ENCODE measurements at places on chromosomes 5 and 9.

GRCh38 chr5:74226716-74227485 lies 413.6 kb downstream of the ENC1 start:
- no peak for DNase-seq

DNA sequence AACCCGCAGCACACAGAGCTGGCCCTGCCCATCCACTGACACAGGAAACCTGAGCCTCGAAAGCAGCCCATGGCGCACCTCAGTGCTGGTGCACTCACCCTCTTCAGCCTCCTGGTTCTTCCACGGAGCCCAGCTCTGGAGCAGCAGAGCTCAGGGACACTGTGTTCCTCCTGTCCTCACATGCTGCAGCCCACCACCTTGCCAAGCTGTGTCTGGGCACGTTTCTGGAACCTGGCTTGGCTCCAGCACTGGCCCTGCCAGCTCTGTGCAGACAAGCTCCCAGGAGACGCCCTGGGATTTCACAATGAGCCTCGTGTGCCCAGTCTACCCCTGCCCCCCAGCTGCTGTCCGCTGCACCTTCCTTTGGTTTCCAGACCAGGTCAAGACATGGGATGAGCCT lies 119.5 kb downstream of the SYK start:
- DNase-seq: no peak

DNA sequence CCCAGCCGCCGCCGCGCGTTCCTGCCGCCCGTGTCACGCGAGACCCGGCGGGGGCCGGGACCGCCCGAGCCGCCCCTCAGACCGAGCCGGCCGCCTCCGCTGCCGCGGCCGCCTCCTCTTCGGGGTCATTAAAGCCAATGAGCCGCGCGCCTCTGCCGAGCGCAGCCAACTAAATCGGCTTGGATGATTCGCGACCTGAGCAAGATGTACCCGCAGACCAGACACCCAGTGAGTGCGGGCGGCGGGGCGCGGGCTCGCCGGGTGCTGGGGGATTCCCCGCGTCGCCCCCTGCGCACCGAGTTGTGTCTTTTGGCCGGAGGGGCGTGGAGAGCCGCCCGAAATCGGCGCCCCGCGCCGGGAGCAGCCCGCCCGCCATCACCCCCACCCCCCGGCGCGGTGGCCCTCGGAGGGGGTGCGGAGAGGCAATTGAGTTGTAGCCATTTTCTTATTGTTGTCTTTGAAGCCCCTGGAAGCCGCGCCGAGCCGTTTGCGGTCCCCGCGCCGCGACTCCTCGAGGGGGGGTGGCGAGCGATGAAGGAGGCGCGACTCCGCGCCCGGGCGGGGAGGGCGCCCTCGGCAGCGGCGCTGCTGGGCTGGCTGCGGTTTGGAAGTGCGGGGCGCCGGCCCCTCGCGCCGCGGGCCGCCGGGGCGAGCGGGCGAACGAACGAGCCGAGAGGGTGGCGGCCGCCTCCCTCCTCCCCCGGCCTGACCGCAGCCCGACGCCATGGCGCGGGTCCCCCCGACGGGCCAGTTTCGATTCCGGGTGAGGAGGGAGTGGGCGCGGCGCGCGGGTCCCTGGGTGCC lies 1.0 kb downstream of the TLE4 start:
- DNase-seq: peak; percentile 27

DNA sequence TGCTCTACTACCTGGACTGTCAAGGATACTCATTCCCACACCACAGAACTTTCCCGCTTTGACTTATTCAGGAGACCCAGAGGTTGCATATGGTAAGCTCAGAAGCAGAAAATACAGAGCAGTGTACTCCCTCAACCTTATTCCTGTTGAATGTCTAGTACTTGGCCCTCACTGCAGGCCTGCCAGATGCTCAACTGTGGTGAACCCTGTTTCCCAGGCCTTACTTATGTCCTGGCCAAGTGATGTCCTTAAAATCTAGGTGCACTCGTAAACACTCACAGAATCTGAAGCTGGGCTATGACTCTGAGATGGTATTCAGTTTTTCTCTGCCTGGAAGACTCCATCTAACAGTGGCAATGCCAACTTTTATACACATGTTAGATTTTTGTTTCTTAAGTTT lies 21.0 kb downstream of the DIAPH1 start:
- no peak for DNase-seq

DNA sequence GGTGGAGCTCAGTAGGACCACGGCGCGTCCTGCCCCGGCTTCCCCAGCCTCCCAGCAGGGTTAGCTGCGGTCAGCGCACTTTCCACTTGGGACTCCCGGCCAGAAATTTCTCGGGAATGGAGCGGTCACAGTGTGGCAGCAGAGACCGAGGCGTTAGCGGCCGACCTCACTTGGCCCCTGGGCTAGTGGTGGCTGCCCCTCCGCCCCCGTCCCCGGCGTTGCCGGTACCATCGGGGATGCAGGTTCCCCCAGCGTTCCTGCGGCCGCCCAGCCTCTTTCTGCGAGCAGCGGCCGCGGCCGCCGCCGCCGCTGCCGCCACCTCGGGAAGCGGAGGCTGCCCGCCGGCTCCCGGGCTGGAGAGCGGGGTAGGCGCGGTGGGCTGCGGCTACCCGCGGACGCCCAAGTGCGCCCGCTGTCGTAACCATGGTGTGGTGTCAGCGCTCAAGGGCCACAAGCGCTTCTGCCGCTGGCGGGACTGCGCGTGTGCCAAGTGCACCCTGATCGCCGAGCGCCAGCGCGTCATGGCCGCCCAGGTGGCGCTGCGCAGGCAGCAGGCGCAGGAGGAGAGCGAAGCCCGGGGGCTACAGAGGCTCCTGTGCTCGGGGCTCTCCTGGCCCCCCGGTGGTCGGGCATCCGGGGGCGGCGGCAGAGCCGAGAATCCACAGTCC lies 460 bp downstream of the DMRTA1 start:
- no peak for DNase-seq

GRCh38 chr5:56317923-56318561 lies 84.9 kb upstream of the ANKRD55 start:
- no peak for DNase-seq

DNA sequence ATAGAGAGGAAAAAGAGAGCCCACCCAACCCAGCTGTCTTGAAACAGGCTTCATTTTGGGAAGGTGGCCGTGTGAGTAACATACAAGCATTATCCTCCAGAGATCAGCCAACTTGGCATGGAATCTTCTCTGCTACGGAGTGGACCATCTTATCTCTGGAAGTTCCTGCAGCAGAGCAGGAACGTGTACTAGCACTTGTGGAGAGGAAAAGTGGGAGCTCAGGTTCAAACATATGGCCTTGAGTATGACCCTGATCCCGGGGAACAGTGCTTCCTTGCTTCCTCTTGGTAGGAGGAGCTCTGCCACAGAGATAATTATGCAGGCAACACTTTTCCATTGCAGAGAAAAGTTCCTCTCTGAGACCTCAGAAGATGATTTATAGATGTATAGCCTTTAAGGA lies 490.4 kb upstream of the ACO1 start:
- DNase-seq: no peak

- DNase-seq: no peak
These were observed 56.3 kb downstream of the SLC24A2 start for GRCh38 chr9:19732441-19732951.

DNA sequence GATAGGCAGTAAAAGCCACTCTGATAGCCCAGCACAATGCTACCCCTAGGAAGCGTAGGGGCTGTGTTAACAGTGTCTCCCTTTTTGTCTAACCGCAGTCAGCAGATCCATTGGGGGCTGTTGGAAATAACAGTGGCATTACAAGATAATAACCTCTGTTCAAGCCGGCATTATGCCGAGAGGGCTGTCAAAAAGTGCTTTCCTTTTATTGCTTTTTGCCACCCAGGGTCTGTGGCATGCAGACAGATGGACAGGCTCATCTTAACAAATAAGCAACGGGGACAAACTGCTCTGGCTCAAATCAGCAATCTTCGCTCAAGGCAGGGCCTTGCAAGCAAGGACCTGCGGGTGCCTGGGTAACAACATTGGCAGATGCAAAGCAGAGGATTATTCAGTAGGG lies 123.3 kb downstream of the TLR4 start:
- no peak for DNase-seq

GRCh38 chr5:155773680-155774079 lies 553.3 kb upstream of the SGCD start:
- DNase-seq: no peak

GRCh38 chr5:179292681-179293635 lies 52.3 kb downstream of the ADAMTS2 start:
- no peak for DNase-seq

- no peak for DNase-seq
These were observed 476.8 kb downstream of the LRRC70 start for GRCh38 chr5:63055421-63055820.

DNA sequence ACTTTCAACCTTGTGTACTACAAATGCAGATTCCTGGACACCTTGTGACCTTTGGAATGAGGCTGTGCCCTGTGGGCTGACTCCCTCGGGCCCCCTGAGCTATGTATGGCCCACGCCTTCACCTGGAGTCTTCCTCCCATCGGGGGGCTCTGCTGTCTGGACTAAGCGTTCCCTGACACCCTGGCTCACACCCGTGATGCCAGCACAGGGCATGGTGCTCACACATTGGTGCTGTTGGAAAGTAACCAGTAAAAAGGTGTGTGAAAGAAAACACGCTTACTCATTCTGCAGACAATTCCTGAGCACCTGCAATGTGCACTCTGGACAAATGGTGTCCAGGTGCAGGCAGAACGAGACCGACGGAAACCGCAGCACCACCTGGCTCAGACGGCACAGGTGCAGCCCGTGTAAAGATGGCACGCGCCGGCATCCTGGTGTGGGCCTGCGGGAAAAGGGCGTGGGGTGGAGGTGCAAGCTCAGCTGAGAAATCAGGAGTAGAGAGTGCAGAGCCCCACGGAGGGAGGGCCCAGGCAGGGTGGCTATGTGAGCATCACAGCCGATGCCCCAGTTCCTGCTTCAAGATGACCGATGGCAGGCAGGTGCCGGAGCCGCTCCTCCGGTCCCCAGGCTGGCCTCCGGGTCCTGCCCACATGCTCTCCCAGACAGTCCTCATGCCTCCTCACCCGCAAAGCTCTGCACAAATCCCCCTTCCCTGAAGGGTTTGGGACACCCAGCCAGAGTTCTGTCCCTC lies 11.0 kb downstream of the LPCAT1 start:
- DNase-seq: no peak

GRCh38 chr9:122252796-122253195 lies 11.8 kb downstream of the RBM18 start:
- DNase-seq: no peak

DNA sequence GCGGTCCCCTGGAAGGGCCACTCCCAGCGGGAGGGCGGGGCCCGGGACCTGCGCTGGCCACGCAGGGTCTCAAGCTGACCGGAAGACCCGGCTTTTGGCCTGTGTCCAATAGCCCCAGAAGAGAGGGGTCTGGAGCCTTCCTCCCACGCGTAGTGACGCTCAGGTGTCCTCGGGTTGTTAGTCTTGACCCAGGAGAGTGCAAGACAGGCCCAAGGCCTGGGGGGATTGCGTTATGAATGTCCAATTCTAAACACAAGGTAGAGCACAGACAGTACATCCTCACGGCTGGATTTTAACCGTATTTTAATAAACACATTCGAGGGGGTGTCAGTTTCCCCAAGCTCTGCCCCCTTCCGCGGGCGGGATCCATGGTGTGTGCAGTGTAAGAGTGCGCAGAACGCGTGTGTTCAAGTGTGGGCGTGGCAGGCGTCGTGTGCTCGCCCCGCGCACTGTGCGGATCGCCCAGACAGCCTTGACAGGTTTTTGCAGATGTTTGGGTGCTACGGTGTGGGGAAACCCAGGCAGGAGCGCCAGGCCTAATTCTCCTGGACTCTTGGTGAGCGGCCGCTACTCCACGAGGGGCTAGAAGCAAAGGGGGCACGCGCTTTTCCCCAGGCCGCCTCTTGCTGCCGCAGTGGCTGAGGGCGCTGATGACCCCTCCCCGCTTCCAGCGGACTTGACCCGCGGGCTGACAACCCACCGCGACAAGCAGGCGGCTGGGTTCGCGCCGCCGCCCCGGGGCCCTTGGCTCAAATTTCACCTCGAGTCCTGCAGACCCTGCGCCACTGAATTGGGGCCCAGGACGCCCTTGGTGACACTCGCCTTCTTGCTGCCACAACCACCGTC lies 6.1 kb upstream of the DMRT3 start:
- DNase-seq: no peak

DNA sequence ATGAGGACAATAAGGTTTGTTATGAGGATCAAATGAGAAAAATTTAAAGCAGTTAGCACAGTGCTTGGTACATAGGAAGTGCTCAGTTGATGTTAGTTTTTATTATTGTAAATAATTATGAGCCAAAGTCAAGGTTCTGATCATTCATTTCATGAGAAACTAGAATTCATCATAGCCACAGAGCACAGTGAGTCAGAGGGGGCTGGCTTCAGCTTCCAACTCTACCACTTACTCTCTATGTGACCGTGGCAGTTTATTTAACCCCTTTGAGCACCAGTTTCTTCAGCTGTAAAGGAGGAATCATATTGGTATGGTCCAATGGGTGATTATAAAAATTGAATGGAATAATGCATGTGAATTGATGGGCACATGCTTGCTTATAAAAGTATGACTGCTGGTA lies 39.4 kb downstream of the KLHL3 start:
- DNase-seq: peak; percentile 6

GRCh38 chr9:134392900-134393299 lies 66.6 kb downstream of the RXRA start:
- no peak for DNase-seq

DNA sequence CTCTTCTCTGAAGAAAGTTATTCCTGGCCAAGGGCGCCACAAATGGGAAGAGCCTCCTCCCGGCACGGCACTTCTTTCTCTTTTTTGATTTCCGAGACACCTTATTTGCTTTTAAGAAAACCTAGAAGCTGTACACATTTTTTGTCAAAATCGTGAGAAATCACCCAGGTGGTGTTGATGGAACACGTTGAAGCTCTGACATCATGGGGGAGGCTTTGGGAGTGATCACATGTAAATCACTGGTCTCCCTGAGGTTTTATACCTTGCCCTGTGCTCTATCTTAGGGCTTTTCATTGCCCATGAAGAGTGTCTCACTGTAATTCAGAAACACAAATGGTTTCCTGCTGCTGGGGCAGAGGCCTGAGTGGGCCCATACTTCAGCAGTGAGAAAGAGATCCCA lies 27.4 kb downstream of the SLC36A1 start:
- no peak for DNase-seq

- no peak for DNase-seq
These were observed 66.6 kb upstream of the HAND1 start for GRCh38 chr5:154544646-154545045.

DNA sequence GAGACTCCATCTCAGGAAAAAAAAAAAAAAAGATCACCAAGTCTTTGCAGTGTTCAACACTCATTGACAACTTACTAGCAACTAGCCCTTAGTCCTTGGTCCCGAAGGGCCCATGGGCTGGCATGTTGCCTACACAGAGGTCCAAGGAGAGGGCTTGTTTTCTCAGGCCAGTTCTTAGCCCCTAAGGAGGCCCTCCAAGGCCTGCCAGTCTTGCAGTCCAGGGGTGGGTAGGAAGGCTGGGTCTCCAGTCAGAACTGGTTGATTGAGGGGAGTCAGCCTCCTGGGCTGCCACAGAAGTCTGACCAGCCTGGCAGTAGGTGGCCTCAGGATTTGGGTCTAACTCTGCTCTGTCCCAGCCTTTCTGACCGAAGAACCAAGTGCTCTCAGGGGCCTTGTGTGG lies 32.7 kb downstream of the IER5L start:
- DNase-seq: no peak

Data from stimulated activated CD4-positive, alpha-beta T cell treated with anti-CD3 and anti-CD28 coated beads, Interleukin-15, amount 100 ng/mL, for 1 hour (primary cell).